ENCODE measurements at places on chromosomes 1 and 21.

GRCh38 chr1:47378147-47378546, 37.9 kb upstream of the FOXE3 start:
- no peak for DNase-seq

GRCh38 chr1:28249866-28250295, 9.4 kb upstream of the SESN2 start:
- no peak for DNase-seq

DNA sequence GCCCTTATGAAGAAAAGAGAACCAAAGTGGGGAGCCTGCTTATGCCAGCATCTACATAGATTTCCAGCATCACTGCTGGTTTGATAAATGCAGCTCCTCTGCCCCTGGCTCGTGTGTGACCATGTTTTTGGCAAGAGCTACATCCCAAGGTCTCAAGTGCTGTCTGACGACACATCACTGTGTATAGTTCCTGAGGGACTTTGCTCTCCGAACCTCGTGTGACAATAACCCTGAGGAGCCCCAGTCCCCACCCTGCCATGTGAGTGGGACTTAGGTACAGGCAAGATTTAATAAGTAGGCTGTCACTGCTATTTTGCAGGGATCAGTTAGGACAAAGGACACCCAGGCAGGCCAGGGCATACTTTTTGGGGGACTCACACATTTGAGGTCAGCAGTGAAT, 28.8 kb upstream of the RERE start:
- no peak for DNase-seq

- no peak for DNase-seq
Observed at GRCh38 chr1:235142991-235143390, 14.4 kb upstream of the TOMM20 start.

DNA sequence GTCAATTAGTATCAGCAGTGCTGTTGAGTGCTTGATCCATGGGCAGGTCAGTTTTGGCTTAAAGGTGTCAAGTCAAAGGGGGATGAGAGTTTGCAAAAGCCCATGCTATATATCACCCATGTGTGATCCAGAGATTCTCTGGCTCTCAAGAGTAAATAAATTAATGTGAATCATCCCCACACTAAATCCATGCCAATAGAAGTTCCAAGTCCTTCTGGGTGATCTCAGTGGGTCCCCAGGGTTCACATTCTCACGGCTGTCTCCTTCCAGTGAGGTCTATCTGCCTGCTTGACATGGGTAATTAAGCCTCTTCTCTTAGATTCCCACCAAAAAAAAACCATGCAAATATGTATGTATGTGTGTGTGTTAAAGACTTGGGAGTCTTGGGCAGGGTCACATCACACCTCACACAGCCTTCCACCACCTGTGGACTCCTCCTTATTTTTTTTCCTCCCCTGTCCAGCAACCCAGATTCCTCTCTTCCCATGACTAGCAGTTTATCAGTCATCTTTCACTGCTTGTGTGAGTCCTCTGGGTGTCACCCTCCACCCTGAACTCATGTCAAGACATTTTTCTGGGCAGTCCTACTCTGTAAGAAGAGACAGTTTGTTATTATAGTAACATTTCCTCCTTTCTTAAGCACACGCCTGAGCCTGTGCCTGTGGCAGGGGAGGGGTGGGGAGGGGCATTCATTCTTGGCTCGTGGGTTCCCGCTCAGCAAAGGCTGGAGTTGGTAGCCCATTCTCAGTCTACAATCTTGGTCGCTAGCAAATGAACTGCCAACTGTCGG, 14.3 kb upstream of the S100A11 start:
- no peak for DNase-seq
